ENCODE measurements at places on chromosomes 7 and 10.
A peak's percentile ranks its signal among the peaks of the same experiment; 100 is the strongest.

DNA sequence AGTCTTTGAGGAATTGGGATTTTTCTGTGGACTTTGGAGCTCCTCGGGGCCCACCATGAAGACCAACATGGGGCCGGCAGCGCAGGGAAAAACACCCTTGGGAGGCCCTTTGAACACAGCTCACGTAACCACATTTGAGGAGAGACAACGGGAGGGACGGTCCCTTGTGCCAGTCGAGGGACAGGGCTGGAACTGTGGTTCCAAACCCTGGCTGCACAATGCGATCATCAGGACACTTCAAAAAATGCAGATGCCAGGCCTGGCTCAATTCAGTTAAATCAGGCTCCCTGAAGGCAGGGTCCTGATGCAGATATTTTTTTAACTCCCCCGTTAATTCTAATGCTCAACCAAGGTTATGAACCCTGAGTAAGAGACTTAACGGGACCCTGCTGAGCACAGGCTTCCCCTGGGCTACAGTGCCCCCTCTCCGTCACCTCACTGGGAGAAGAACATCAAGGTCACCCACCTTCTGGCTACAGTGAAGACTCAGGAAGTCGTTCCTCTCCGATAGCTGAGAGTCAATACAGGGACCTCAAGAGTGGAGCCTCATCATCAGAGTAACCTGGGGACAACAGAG, 30.4 kb downstream of the LYZL1 start:
- no peak for DNase-seq

- no peak for DNase-seq
Observed at GRCh38 chr10:124626759-124627380, 117.3 kb downstream of the FAM53B start.

DNA sequence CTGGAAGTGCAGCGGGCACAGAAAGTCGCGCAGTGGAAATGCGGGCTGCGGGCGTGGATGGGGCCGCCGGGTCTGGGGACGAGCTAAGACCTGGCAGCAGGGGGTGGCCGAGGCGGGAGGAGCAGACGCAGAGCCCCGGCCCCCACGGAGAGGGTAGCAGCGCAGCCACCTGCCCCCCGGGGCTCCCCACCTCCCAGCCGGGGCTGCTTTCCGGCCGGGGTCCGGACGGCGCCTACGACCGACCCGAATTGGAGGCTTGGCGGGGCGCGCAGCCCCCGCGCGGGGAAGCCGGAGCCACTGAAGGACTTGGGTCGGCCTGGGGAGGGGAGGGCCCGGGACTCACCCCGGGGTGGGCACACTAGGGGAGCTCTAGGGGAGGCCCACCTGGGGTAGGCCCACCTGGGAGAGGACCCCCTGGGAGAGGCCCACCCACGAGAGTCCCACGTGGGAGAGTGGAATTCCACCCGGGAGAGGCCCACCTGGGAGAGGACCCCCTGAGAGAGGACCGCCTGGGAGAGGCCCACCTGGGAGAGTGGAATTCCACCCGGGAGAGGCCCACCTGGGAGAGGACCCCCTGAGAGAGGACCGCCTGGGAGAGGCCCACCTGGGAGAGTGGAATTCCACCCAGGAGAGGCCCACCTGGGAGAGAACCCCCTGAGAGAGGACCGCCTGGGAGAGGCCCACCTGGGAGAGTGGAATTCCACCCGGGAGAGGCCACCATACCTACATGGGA, 854 bp upstream of the CFAP46 start:
- DNase-seq, result no peak

DNA sequence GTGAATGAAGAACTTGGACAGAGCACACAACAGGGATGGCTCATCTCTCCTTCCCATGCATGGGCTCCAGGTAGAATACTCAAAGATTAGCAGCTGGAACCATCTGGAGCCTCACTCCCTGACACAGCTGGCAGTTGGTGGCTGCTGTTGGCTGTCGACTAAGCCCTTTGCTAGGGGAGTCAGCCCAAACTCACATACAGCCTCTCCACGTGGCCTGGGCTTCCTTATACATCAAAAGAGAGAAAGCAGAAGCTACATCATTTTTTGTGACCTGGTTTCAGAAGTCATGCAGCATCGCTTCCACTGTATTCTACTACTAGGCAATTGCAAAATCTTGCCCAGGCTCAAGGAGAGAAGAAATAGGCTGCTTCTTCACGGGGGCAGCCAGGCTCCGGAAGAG, 24.4 kb downstream of the ASNS start:
- DNase-seq, result no peak

DNA sequence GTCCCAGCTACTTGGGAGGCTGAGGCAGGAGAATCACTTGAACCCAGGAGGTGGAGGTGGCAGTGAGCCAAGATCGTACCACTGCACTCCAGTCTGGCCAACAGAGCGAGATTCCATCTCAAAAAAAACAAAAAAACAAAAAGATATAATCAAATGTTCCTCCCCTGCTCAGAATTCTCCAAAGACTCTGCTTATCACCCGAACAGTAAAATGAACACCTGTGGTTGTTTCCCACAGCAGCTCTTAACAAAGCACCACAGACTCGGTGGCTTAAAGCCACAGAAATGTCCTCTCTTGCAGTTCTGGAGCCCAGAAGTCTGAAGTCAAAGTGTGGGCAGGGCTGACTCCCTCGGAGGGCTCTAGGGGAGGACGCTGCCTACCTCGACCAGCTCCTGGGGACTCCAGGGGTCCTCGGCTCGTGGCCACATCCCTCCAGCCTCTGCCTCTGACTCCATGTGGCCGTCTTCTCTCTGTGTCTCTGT, 4.1 kb upstream of the INTS1 start:
- no peak for DNase-seq

- DNase-seq, result no peak
Observed at GRCh38 chr10:103552856-103553742, 59.6 kb downstream of the NEURL1 start.

DNA sequence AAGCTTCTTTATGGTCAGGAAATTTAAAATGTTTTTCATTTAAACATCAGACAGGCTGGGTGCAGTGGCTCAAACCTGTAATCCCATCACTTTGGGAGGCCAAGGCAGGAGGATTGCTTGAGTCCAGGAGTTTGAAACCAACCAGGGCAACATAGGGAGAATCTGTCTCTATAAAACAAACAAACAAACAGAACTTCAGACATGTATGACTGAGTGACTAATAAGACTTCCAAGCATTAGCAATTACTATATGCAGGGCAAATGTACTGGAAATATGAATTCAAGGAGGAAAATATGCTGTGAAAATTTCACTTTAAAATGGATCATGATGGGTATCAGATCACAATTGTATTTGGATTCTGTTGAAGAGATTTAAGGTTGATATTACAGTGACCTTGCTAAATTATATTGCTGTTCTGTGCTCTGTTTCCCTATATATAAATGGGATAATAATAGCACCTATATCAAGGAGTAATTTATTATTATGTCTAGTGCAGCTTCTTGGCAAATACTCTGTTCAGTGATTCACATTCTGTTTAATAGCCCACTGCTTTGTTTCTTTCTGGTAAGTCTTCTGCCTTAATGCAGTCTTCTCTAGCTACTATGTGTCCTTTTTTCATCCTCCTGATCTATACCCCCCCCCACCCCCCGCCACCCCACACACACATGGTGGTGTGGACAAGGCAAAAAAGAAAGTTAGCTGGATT, 36.2 kb downstream of the BMPR1A start:
- no peak for DNase-seq

DNA sequence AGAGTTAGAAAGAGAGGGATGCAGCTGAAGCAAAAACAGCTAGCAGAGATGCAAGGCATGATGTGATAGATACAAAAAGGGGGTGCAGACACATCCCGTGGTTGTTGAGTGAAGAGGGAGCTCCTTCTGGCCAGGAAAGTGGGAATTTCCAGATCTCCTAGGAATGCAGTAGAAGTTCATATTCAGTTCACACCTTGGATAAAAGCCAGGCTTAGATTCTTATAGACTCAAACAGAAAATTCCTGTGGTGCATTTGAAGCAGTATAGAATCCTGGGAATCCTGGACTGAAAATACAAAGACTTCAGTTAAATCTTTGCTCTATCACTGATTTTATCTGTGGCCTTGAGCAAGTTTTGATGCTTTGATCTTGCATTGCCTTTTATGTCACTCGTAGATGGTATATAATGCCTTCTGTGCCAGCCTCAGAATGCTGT, 33.9 kb downstream of the SGPL1 start:
- DNase-seq, result peak; percentile 84

GRCh38 chr7:50502947-50503346, 52.8 kb upstream of the FIGNL1 start:
- DNase-seq, result peak; percentile 32

DNA sequence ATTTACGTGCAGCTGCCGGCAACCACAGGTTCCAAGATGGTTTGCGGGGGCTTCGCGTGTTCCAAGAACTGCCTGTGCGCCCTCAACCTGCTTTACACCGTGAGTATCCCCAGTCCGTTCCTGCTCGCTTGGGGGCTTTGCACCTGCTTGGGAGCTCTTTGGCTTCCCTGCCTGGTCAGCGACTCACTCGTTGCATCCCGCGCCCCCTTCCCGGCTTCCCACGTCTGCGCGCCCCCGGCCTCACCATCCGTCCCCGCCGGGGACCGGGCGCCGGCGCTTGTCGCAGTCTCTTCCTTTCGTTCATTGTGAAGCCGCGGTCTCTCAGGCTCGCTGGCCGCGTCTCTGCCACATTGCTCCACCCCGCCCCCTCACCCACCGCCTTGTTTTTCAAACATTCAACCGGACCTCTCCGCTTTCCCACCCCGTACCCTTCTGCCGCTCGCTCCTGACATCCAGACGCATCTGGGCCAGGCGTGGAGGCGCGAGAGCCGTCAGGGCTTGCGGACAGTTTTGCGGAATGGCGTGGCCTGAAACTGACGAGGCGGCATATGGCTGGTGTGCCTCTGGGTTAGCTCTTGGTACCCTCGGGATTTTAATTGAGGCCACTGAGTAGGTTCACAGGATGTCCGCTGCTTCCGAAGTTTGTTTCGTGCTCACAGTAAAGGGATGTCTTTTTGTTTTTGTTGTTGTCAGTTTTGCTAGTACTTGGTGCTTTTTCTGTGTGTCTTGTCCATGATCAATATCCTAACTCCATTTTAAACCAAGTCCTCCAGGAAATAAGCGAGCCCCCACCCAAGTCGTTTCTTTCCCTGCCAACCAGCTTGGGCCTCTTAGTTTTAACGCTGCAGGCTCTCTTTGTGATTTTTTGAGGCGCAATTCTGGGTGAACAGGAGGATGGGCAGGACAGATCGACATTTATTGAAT, 639 bp downstream of the TSPAN13 start:
- peak; percentile 45 for DNase-seq

- DNase-seq, result no peak
Observed at GRCh38 chr7:106265133-106265532, 19.6 kb downstream of the NAMPT start.

DNA sequence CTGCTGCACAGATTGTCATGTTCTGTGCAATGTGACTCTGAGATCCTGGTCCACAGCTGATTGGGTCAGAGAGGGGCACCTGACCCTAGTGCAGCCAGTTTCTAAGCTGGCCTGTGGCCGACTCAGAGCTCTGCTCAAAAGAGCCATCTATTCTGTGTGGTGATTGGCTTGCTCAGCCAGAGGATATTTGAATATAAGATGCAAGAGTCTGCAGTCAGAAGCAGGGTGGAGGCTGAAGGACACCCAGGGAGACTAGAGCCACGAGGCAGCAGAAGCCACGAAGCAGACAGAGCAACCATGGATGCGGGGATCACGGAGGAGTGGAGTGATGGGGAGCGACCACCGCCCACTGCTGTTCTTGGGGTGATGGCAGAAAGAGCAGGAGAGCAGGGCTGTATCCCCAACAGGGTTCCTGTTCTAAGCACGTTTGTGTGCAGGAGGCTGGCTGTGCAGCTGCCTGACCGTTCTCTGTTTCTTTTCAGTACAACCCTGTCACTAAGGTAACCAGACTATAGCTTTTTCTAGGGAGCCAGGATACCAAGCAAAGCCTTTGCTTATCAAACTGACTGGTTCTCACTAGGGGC, 19.5 kb upstream of the RHEB start:
- DNase-seq, result peak; percentile 20

- DNase-seq, result no peak
Observed at GRCh38 chr7:29805886-29806207, 461 bp upstream of the WIPF3 start.

DNA sequence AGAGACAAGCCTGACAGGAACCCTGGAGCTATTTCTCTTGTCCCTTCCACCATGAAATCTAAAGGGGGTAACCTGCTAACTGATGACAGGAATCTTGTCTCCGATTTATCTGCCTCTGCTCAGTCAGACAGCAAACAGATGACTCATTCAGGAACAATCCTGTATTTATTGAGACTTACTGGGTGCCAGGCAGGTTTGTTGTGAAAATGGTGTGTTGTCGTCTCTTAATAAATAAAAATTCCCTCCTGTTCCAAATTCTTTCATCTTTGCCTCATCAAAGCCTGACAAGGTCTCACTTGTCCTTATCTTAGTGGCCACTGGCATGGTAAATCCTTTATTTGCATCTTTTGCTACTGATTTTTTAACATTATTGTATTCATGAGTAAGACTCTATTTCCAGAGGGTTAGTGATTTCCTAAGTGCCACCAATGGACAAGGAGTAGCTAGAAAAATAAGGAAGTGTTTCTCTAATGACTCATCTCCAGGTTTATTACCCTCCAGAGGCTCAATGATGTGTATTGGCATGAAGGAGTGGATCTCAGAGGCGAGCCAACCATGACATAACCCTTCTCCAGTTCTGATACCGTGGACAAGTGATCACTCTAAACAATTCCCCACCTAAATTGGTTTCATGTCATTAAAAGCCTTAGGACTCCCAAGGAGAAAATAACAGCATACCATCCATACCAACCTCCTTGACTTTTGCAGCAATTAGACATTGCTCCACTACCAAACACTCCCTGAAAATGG, 724.0 kb downstream of the GRID1 start:
- peak; percentile 46 for DNase-seq

- no peak for DNase-seq
Observed at GRCh38 chr7:93047514-93048099, 70.2 kb downstream of the SAMD9 start.

- no peak for DNase-seq
Observed at GRCh38 chr10:17734432-17735080, 17.4 kb upstream of the TMEM236 start.

DNA sequence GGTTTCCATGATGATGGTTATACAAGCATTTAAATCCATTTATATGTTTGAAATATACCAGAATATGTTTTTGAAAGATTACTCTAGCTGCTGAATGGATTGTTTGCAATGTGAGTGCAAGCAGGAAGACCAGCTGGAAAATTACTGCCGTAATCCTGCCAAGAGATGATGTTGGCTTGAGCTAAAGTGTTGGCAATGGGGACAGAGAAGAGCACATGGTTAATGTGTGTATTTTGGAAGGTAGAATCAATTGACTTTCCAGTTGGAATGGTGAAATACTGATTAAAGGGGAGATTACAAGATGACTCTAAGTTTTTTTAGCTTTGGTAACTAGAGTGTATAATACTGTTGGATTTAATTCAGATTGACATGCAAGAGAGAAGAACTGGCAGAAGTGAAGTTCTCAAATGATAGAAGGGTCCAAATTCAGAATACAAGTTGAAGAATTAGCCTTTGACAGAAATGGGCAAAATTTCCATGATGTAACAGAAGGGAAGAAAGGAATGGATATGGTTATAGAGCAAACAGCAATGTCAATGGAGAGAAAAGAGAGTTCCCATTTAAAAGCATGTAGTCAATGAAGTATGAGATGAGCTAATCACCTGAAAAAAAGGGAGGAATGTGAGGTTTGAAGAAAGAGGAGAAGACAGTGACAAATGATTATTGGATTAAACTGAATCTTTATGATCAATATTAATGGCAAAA, 422.0 kb downstream of the CDC14C start:
- no peak for DNase-seq

Measured in fibroblast of villous mesenchyme (primary cell).